Lung (tissue), 17 donors: ENCODE measurements at places on chromosomes 4 and X. TPM values are rescaled to one million over a fixed set of nuclear protein-coding genes. Genes with fewer than 3 reads are reported as not detected.

PIN4 gene
- total RNA-seq: 6.7 TPM

- DNase-seq: no peak
Measured at GRCh38 chrX:21374994-21375707, 933 bp downstream of the CNKSR2 start.

HTR2C gene
- not detected for total RNA-seq

DNA sequence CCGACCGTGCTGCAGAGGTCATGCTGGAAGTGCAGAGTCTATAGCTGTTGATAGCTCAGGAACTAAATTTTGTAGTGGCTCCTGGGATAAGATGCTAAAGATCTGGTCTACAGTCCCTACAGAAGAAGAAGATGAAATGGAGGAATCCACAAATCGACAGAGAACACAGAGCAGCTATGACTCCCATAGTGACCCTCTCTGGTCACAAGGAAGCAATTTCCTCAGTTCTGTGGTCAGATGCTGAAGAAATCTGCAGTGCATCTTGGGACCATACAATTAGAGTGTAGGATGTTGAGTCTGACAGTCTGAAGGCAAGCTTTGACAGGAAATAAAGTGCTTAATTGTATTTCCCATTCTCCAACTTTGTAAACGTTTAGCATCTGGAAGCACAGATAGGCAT, 8.8 kb downstream of the MANBA start:
- no peak for DNase-seq

DNA sequence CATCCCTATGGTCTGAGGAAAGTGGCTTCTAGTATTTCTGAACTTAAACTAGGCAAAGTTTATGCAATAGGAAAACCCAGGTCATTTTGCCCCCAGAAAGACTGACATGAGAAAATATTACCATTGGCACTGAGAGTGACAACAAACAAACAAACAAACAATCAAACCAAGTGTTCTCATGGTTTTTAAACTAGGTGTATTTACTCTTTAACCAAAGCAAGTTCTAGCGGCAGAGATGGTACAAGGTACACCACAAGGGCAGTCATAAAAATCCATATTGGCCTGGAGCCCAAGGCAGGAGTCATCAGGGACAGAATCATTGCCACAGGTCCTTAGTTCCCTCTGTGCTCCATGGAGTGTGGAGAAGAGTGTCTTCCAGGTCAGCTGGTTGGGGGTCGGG, 26.0 kb upstream of the ENPEP start:
- DNase-seq: no peak

C4orf17 gene
- total RNA-seq: not detected

GRCh38 chr4:144614850-144615585, 30.9 kb upstream of the HHIP start:
- DNase-seq: peak; percentile 6

PRAF2 gene
- 5.6 TPM for total RNA-seq

DKC1 gene
- total RNA-seq: 32.3 TPM

- no peak for DNase-seq
Measured at GRCh38 chr4:6566391-6567190, 8.4 kb upstream of the MAN2B2 start.

MAP3K15 gene
- 0.34 TPM for total RNA-seq

XAGE1A gene
- total RNA-seq: 0.58 TPM

DNA sequence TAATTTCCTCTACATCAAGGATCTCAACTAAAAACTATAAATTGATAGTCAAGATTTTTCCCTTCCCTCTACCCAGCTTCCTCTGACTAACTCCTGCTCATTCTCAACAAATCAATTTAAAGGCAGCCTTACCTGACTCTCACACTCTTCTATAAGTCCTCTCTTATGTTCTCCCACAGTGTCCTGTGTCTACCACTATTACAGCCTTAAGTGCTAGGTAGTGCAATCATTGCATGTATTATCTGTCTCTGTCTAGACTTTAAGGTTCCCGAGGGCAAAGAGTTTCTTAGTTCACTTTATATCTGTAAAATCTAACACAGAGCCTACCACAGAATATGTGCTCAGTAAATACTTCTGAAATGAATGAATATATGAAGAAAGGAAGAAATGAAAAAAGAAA, 123.7 kb downstream of the BTC start:
- DNase-seq: no peak

CSN1S1 gene
- total RNA-seq: not detected

ARHGAP6 gene
- 17.6 TPM for total RNA-seq

DNA sequence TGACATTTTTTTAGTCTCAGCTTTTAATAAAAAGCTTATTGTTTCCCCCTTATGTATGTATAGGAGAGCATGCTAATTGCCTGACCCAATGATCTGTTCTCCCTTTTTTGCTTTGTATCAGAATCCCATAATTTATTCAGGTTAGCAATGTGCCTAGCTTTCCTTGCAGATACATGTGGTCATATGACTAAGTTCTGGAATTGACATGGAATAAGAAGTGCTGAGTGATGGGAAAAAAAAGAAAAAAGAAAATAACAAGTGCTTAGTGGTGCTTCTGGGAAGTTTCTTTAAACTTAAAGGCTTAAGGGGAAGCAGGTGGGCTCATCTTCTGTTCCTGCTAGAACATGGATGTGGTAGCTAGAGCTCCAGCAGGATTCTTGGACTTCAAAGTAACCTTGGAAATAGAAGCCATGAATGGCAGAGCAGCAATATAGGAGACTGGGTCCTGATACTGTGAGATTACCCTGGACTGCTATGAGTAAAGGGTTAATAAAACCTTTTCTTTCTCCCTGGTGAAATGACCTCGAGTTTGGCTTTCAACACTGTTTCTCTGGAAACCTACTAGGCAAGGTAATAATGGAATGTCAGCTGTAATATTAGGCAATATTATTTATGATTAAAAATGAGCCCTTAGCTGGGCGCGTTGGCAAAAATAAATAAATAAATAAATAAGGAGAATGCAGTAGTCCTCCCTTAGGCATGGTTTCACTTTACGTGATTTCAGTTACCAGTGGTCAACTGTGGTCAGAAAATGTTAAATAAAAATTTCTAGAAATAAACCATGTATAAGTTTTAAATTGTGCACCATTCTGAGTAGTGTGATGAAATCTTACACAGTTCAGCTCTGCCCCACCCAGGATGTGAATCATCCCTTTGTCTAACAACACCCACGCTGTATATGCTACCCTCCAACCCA, 16.7 kb upstream of the RBM41 start:
- no peak for DNase-seq

RBMXL3 gene
- not detected for total RNA-seq
